ENCODE measurements at places on chromosomes 13 and 19.

- DNase-seq = peak; percentile 34
Measured at GRCh38 chr19:18340990-18341868, 831 bp downstream of the PGPEP1 start.

- DNase-seq = no peak
Measured at GRCh38 chr13:63481334-63481733, 2065.7 kb upstream of the PCDH20 start.

- no peak for DNase-seq
Measured at GRCh38 chr13:26914624-26915023, 154.0 kb upstream of the GPR12 start.

DNA sequence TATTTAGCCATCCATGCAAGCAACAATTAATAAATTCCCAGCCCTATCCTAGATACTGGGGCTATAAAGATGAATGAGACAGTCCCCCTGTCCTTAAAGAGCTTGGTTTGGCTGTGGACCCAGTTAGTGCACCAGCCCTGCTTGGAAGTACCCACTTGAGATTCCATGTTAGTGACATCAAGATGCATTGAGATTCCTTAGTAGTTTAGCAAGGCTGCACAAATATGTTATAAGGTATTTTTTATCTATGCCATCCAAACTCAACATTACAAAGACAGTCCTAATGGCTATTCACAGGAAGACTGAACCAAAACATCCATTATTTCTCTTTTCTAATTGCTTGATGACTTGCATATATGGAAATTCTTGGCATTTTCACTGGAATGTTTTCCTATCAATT is 48.8 kb upstream of the RAP2A start:
- no peak for DNase-seq

DNA sequence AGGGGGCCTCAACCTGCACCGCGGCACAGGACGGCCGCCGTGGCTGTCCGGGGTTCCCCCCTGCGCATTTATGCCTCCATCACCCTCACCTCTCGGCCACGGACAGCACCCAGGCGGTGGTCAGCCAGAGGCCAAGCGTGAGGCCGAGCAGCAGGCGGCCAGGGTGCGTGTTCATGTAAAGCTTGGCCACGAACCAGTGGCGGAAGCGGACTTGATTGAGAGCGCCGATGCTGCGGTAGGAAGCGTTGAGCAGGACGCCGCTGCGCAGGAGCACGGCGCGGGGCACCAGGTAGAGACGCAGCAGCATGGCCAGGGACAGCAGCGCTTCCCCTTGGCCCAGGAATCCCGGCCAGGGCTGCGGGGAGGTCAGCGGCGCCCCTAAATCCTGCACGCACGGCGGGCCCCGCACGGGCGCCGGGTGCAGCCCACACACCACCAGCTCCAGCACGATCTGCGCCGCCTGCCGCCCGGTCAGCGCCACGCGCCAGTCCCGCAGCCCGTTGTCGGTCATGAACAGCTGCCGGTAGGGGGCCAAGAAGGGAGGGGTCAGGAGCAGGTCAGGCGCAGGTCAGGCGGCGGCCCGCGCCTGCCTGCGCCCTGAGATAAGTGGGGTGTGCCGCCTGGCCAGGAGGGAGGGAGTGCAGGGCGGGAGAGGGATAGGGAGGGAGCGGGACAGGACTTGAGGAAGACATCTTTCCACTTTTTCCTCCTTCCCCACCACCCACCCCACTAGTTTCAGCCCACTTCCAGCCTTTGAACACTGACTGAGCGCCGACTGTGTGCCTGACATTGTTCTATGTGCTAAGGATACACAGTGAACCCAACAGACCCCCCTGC is 6.5 kb downstream of the KCNN4 start:
- DNase-seq = no peak

- DNase-seq = no peak
Measured at GRCh38 chr13:96768524-96768923, 225.8 kb downstream of the OXGR1 start.

- DNase-seq = peak; percentile 84
Measured at GRCh38 chr19:531009-531752, 379 bp upstream of the CDC34 start.

DNA sequence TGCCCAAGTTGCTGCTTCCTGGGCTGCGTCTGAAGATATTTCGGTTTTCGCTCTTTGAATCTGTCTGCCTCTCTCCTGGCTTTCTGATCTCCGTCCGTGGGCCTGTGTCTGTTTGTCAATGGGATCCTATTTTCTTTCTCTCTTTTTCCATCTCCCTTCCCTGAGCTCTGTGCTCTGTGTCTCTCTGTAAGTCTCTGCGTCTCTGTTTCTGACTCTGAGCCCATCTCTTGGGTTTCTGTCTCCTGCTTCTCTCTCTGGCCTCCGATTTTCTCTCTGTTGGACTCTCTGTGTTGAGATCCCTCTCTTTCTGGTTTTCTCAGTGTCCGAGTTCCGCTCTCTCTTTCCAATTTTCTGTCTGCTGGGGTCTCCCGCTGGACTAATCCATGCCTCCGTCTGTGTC is 1.7 kb downstream of the PRKCG start:
- DNase-seq = no peak

DNA sequence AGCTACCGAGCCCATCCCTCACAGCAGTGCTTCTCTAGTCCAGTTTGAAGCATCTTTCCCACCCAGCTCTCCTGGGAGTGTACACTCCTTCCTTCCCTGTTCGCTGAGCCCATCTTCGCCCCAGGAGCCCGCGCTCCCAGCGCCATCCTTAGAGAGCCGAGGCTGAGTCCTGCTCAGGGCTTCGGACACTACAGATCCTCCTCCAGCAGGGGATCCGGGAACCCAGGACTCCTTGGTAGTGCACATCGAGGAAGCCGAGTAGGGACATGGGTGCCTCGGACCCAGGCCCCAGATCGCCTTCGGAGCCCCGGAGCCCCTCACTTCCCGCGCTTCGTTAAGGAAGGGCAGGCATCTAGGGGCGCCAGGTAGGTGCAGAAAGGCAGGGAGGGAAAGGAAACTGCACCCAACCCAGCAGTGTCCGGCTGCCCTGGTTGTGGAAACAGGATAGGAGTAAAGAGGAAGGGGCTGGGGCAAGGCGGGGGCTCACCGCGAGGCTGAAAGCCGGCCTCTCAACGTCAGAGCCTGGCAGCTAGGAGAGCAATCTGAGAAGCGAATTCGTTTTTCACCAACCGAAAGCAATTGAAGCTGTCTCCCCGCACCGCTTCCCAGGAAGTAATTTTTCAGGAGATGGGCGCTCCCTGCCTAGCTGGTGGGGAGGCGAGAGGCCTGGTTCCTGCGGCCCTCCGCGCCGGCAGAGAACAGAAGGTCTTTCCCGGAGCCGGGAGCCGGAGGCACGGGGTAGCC is 1.0 kb downstream of the PDX1 start:
- DNase-seq = no peak

- no peak for DNase-seq
Measured at GRCh38 chr13:41334810-41335209, 23.7 kb downstream of the NAA16 start.

DNA sequence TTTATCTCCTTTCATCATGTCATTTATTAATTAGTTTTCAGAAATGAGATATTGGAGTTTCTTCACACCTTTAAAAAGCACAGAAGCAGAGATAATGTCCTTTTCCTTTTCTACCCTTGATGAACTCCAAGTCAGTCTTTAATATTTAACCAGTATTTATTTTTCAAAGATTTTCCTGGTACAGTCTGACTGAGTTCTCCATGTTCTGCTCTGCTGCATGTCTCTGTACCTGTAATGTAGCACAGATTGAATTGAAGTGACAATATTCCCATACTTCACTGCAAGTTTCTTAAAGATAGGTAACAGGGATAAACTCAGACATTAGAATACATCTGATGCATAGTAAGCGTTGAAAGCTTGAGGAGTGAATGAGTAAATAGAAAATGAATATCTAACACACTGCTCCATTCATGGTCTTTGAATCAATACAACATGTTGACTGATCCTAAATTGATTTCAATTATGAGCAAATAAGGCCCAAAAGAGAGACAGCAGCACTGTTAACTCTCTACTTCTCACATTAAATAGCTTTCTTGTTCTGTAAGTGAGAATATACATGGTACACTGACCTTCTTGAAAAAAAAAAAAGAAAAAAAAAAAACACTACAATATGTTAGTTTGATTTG is 1323.6 kb upstream of the PRR20A start:
- DNase-seq = no peak

GRCh38 chr19:41740415-41741243 is 14.7 kb upstream of the CEACAM6 start:
- DNase-seq = no peak

GRCh38 chr13:113789167-113789566 is 30.1 kb downstream of the TMEM255B start:
- no peak for DNase-seq

DNA sequence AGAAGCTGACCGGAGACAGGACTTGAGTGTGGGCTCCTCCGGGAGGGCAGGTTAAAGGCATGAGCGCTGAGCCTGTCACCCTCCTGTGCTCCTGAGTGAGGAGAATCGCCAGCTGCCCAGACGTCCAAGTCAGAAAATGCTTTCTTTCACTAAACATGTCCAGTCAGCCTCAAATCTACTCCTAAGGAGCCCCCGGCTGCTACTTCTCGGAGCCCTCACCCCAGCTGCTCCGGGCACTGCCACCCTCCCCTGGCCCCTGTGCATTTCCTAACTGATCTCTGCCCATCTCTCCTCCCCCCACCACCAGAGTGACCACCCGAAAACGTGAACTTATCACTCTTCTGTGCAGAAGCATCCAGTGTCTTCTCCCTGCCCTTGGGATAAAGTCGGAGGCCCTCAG is 277.5 kb upstream of the SOX1 start:
- DNase-seq = no peak

DNA sequence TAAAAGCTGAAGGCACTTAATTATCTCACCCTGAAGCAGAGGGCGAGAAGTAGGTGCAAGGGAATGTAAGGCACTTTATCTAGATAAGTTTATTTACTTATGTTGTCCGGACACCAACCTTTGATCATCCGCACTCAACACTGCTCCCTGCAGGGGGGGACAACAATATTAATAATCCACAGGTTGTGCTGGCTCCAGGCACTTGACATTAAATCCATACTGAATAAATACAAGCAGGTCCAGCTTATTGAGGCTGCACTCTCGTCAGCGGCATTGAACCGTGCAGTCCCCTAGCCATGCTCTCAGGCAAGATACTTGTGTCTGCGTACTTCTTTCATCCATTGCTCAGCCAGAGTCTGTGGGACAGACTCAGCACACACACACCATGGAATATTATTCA is 374.5 kb upstream of the NBEA start:
- no peak for DNase-seq

DNA sequence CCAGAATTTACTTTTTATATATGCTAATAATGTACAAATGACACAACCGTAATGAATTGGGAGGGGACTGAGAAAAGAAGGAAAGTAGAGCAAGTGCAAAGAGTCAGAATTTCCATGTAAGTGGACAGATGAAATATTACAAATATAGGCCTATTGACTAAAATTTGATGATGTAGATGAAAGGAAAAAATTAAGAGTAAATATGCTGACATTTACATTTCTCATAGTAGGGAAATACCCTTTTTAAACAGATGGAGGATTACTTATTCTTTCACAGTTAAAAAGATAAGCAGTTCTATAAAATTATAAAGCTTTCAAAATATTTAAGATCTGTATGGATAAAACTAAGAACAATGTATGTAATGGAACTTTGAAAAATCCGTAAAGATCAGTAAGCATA is 185.4 kb downstream of the NBEA start:
- DNase-seq = no peak

DNA sequence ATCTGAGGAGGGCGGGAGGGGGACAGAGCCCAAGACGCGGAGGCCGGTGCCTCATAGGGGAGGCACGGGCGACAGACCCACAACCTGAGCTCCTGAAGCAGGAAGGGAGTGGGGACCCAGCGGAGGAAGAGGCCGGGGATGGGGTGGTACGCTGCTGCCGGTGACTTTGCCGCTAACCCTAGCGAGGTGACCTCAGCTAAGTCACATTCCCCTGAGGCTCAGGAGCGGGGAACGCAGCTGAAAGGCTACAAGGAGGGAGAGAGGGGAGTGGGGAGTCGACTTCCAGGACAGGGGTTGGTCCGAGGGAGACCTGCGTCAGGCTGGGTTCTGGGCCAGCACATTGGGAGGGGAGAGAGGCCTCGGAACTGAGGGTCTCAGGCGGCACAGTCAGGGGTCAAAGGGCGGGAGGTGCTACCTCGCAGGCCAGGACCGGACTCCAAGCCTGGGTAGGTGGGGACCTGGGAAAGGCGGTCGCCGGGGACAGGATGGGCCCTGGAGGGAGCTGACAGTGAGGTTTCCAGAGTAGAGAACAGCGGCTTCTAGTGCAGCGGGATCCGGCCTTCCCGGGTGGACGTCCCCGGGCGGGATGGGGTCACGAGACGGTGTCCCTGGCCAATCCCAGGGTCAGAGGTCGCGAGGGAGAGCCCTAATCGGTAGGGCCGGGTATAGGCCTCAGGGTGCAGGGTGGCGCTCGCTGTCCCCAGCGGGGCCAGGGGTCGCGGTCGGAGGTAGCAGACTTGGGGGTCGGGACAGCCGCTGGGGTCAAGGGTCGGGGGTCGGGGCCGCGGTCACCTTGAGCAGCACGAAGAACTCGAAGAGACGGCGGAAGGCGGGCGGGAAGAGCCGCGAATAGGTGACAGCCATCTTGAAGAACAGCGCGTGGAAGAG is 699 bp downstream of the TMEM259 start:
- no peak for DNase-seq

DNA sequence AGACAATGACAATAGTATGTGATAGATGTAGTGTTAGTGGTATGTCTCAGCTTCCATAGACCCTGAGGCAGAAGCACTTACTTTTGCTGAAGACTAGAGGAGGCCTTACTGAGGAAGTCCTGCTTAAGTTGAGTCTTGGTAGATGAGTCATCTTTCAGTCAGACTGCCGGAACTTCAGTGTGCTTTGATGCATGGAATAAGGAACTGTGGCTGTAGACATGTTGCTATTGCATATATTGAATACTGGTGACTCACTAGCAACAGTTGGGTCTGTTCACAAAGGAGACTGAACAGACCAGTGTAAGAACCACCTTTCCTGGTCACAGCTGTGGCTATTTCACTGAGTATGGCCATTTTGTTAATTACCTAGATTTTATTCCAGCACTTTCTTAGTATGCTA is 1000.6 kb downstream of the OLFM4 start:
- peak; percentile 60 for DNase-seq

DNA sequence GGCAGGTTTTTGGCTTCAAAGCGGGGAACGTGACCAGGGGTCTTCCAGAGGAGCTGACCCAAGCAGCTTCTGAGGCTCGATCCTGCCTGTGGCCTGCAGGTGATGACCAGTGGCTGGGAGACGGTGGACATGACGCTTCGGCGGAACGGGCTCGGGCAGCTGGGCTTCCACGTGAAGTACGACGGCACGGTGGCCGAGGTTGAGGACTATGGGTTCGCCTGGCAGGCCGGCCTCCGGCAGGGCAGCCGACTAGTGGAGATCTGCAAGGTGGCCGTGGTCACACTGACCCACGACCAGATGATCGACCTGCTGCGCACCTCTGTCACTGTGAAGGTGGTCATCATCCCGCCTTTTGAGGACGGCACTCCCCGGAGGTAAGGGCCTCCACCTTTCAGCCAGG is 93.6 kb downstream of the DPF1 start:
- DNase-seq = no peak
